Mammary epithelial cell (primary cell): ENCODE measurements at places on chromosomes 12 and 14. TPM values are rescaled to one million over a fixed set of nuclear protein-coding genes. Genes with fewer than 3 reads are reported as not detected.

GRCh38 chr12:24268663-24269186, 319.3 kb upstream of the SOX5 start:
- no peak for DNase-seq

DNA sequence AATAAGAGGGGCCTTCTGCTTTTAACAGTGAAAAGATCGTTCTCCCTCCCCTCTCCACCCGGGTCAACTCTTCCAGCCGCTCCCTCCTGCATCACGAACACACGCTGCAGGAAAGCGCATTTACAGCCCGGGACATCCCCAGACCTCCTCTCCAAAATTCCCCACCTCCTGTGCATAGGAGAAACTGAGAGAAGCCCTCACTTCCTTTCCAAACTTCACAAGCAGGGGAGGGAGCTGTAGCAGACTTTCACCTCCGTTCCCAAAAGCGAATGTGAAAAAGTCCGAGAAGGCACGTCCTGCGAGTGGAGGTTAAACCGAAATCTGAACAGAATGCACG, 513 bp downstream of the BCAT1 start:
- DNase-seq, result peak; percentile 52

- DNase-seq, result no peak
These were observed 76.3 kb downstream of the RIMBP2 start for GRCh38 chr12:130639476-130640424.

RNASE7 gene
- total RNA-seq, result 43.0 and 87.2 TPM in 2 replicates

DNA sequence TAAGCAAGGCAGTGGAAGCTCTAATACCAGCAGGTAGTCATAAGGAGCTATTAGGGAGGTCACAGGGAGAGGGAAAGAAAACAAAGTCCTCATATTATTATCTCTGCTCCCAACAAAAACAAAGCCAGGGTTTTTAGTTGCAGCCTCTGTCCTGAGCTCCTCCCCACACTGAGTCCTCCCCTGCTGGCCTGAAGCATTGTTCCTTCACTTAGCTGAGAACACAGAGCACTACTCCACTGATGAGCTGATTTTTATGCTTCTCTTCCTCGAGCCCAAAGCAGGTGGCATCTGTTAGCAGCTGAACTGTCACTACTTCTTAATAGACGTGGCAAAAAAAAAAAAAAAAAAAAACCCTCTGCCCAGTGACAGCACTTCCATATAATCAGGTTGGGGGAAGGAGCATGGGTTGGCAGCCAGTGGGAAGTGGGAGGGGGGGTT, 10.5 kb upstream of the STAC3 start:
- no peak for DNase-seq

DNA sequence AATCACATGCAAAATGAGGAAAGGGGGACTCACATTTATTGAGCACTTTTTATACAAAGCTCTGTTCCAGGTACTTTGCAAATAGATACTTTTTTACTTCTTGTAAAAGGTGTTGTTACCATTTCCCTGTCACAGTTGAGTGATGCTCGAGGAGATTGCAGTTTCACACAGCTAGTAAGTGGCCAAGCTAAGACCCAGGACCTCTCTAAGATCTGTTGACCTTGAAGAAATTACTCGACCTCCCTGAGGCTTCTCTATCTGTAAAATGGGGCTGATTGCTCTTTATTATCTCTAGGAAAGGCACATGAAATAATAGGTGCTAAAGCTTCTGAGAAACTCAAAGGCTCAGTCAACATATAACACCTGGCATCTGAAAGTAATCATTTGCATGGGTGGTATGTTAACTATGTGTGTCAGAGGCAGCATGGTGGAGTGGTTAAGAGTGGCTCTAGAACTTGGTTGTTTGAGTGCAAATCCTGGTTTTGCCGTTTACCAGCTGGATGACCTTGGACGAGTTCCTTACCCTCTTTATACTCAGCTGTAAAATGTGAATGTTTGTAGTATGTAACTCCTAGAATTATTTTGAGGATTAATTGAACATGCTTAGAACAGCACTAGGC, 41.5 kb downstream of the IFT81 start:
- DNase-seq, result no peak
